ENCODE measurements at places on chromosomes 16 and 17.

- no peaks in the 10 kb centered on the region for H3K36me3 ChIP-seq
- H3K4me1 ChIP-seq, result no peaks in the 10 kb centered on the region
These were observed 10.0 kb upstream of the MYCBPAP start for GRCh38 chr17:50498021-50498874.

GRCh38 chr17:35747540-35748017 is 5.5 kb downstream of the GAS2L2 start:
- DNase-seq, result peak; percentile 81
- no peak overlapping the region for H3K27ac ChIP-seq
- no peaks in the 10 kb centered on the region for H3K36me3 ChIP-seq
- H3K27me3 ChIP-seq, result peaks cover 26% of the 10 kb centered on the region
- H3K4me1 ChIP-seq, result peaks cover 11% of the 10 kb centered on the region

DNA sequence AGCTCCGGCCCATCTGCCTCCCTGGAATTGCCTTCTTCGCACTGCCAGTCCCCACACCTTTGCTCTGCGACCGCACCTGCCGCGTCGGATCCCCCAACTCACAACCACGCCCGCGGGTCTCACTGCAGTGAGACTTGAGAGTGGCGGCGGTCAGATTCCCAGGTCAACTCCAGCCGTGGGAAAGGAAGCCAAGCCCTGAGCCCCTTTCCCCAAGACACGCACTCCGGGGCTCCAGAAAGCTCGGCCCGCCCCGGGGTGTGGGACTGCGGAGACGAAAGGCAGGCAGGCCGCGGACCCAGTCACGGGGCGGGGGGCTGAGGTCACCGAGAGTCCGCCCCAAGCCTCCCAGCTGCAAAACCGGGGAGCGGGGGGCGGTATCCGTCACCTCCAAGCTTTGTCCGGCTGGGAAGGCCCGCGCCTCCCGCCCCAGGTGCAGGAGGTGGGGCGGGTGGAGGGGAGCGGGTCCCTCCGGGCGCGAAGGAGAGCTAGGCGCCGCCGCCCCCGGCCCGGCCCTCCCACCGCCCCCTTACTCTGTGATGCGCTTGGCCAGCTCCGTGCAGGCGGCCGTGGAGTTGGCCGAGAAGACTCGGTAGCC is 615 bp downstream of the PRPSAP1 start:
- H3K4me3 ChIP-seq, result peak overlapping the region; percentile 97
- DNase-seq, result no peak

GRCh38 chr17:1484676-1485422 is 7.6 kb downstream of the MYO1C start:
- peak overlapping the region; percentile 30 for H3K4me3 ChIP-seq
- peaks cover 12% of the 10 kb centered on the region for H3K27me3 ChIP-seq
- H3K4me1 ChIP-seq, result peaks cover 33% of the 10 kb centered on the region

DNA sequence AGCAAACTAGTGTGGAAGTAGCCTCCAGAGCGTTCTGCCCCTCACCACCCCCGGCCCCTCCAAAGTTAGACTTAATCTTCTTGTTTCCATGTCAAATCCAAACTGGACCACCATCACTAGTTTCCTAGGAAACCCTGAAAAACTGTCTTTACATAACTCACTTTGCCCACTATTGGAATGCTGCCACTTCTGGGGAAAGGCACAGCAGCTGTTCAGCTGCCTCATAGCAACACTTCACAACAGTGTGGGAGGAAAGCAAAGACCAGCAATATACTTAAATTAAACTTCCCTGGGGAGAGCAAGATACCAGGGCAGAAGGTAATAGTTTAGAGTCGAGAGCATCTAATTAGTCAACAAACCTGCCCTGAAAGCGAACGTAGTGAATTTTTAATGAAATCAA is 452.2 kb downstream of the KCNJ2 start:
- H3K36me3 ChIP-seq, result no peaks in the 10 kb centered on the region
- H3K27ac ChIP-seq, result no peak overlapping the region
- no peaks in the 10 kb centered on the region for H3K4me1 ChIP-seq
- H3K27me3 ChIP-seq, result no peaks in the 10 kb centered on the region
- no peak for DNase-seq

- no peak for DNase-seq
- no peak overlapping the region for H3K4me3 ChIP-seq
- H3K36me3 ChIP-seq, result no peaks in the 10 kb centered on the region
- H3K27me3 ChIP-seq, result no peaks in the 10 kb centered on the region
These were observed 58.7 kb downstream of the TANC2 start for GRCh38 chr17:63024716-63025115.

DNA sequence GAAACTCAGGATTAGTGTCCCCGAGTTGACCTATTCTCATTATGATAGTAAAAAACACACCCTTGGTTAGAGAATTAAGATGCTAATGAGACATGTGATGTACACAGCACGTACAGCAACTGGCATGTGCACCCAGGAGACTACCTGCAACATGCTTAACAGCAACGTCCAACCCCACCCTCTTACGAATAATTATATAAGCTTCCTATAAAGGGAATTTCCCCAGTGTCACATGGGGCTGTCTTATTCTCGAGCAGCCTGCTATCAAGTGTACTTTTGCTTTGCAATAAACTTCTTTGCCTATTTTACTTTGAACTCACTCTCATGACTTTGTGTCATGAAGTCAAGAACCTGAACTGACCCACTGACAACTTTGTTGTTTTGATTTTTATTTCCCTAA is 62.4 kb upstream of the PMFBP1 start:
- no peaks in the 10 kb centered on the region for H3K27me3 ChIP-seq
- H3K36me3 ChIP-seq, result no peaks in the 10 kb centered on the region
- H3K4me1 ChIP-seq, result no peaks in the 10 kb centered on the region

DNA sequence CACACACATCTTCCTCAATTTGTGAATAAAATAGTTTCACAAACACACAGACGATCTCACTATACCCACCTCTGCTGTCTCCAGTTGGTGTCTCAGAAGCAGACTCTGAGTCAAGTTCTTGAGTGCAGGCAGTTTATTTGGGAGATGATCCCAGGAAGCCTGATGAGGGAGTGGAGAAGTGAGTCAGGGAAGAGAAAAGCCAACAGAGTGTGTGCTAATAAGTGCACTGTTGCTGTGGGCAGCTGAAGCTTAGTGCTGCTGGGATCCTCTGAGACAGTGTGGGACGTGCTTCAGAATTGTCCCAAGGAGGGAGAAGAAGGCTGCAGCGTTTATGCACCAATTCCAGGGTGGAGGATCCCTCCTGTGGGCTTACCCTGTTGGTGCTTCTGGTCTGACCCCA is 423.2 kb upstream of the C16orf82 start:
- H3K4me1 ChIP-seq, result no peaks in the 10 kb centered on the region
- H3K36me3 ChIP-seq, result no peaks in the 10 kb centered on the region
- no peak overlapping the region for H3K4me3 ChIP-seq

- no peak overlapping the region for H3K27ac ChIP-seq
- no peaks in the 10 kb centered on the region for H3K4me1 ChIP-seq
- no peaks in the 10 kb centered on the region for H3K27me3 ChIP-seq
These were observed 78.3 kb downstream of the TANGO6 start for GRCh38 chr16:68921637-68922036.

GRCh38 chr16:65185241-65185778 is 63.4 kb upstream of the CDH11 start:
- no peak overlapping the region for H3K4me3 ChIP-seq
- H3K4me1 ChIP-seq, result no peaks in the 10 kb centered on the region
- no peaks in the 10 kb centered on the region for H3K27me3 ChIP-seq
- no peak overlapping the region for H3K27ac ChIP-seq
- H3K36me3 ChIP-seq, result no peaks in the 10 kb centered on the region
- DNase-seq, result no peak

- H3K27me3 ChIP-seq, result no peaks in the 10 kb centered on the region
- no peak for DNase-seq
- no peaks in the 10 kb centered on the region for H3K4me1 ChIP-seq
- no peak overlapping the region for H3K4me3 ChIP-seq
These were observed 19.0 kb downstream of the EEF2K start for GRCh38 chr16:22225060-22225459.

DNA sequence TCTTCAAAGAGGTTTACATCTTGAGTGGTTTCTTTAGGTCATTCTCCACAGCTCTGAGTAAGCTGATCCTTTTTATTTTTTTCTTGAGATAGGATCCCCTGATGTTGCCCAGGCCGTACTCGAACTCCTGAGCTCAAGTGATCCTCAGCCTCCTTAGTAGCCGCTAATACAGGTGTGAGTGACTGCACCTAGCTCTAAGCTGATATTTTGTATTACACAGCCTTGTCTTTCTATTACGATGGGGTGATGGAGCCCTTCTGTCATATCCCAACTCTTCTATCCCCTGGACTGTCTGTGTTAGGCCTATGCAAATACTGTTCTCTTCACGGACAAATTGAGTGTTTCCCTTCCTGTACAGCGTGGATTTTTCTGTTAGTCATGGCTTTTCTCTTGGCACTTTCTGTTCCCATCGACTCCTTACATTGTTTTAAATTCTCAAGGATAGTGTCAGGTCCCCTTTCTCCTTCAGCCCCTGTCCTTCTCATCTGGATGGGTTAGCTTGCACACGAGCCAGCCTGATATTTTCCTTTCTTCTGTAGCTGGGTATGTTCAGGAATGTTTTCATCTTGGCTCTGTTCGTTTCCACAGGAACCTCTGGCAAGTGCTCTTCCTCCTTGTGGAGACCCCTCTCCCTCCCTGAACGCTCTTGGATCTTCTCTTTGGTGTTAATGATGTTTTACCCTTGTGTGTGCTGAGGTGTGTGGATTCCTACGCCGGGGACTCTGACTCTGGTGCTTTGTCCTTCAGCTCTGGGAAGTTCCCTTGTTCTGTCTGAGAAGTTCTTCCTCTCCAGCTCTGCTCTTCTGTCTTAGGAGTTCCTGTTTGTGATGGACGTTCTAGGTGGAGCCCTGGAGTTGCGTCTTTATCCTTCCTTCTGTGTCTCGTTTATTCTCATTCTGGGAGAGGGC is 2.3 kb downstream of the BANP start:
- H3K4me1 ChIP-seq, result peaks cover 49% of the 10 kb centered on the region
- DNase-seq, result no peak
- peak overlapping the region; percentile 19 for H3K27ac ChIP-seq
- no peaks in the 10 kb centered on the region for H3K27me3 ChIP-seq
- no peak overlapping the region for H3K4me3 ChIP-seq

DNA sequence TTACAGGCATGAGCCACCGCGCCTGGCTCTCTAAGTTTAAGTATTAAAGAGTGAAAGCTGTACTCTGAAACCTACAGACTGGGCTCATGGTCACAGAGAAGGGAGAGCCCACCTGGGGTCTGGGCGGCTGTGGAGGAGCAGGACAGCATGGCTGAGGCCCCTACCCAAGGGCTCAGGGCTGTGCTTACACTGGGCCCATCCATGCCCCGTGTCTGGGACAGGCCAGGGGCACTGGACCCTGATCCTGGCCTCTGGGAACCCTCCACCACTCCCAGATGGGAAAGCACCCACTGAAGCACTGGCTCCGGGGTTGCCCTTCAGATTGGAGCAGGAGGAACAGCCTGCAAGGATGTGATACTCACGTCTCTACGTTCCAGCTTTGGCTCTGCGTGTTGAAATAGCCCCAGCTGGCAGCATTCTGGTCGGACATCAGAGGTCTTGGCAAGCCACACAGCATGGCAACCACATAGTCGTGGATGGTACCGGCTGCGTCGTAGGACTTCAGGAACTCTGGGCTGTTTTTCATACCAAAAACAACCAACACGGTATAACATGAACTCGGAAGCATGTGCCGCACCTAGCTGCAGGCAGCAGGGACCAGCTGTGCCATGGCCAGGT is 13.0 kb downstream of the SHPK start:
- H3K27me3 ChIP-seq, result no peaks in the 10 kb centered on the region
- no peak overlapping the region for H3K4me3 ChIP-seq
- no peak overlapping the region for H3K27ac ChIP-seq
- H3K36me3 ChIP-seq, result peaks cover 60% of the 10 kb centered on the region

DNA sequence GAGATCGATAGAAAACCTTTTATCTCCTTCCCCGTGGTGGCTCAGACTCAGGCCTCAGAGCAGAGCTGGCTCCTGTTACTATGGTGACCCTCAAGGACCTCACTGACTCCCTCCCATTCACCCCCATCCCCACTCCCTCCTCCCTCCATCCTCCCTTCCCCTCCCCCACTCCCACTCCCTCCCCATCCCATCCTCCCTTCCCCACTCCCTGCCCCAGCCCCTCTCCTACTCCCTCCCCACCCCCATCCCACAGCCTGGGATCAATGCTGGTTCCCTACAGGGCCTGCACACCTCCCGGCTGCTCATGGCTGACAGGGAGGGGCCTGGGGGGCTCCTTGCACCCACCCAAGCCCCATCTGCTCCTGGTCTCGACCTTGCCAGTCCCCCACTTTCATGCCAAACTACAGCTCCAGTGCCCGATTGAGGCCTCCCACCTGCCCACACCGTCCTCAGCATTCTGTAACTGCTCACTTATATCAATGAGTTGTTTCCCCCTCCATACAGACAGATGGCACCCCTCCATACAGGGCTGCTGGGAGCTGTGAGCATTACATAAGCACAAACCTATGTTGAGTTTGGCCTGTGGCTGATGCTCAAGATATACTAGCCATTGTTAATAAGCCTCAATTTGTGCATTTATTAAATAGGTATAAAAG is 11.6 kb upstream of the RAI1 start:
- DNase-seq, result no peak
- H3K27ac ChIP-seq, result no peak overlapping the region
- peaks cover 4% of the 10 kb centered on the region for H3K27me3 ChIP-seq
- no peak overlapping the region for H3K4me3 ChIP-seq

DNA sequence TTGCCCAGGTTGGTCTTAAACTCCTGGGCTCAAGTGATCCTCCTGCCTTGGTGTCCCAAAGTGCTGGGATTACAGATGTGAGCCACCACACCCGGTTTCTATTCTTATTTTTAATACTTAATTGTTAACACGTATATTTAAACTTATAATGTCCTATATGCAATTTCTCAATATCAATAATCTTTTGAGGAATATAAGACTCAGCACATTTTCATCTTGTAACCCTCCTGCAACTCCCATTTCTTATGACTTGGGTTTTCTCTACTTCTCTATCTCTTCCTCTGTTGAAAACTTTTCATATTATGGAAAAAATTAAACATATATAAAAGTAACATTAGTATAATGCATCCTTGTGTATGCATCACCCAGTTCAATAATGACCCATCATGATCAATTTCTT is 150.7 kb downstream of the PRKCB start:
- DNase-seq, result no peak
- peaks cover 4% of the 10 kb centered on the region for H3K36me3 ChIP-seq
- H3K4me3 ChIP-seq, result no peak overlapping the region

GRCh38 chr17:10513299-10514067 is 4.9 kb downstream of the MYH1 start:
- H3K36me3 ChIP-seq, result no peaks in the 10 kb centered on the region
- no peak overlapping the region for H3K4me3 ChIP-seq
- DNase-seq, result no peak
- peaks cover 10% of the 10 kb centered on the region for H3K27me3 ChIP-seq
- no peak overlapping the region for H3K27ac ChIP-seq
- no peaks in the 10 kb centered on the region for H3K4me1 ChIP-seq

DNA sequence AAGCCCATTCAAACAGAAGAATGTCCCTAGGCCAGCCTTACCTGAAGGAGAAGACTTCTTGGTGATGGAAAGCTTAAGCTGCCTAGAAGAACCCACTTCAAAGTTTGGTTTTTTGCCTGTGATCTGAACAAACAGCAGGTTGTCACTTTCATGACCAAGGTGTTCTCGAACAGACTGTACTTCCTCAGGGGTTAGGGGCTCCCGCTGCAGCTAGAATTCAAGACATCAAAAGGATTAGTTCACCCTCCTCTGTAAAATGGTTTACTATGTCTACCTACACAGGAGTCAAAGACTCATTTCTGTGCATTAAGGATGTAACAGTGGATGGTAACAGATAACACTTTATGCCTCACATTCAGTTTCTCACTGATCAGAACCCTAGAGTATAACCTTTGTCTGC is 13.2 kb downstream of the CIAPIN1 start:
- H3K27ac ChIP-seq, result no peak overlapping the region
- H3K27me3 ChIP-seq, result no peaks in the 10 kb centered on the region
- peaks cover 92% of the 10 kb centered on the region for H3K36me3 ChIP-seq
- no peak overlapping the region for H3K4me3 ChIP-seq
- no peaks in the 10 kb centered on the region for H3K4me1 ChIP-seq
- DNase-seq, result no peak

- H3K27me3 ChIP-seq, result no peaks in the 10 kb centered on the region
- no peak overlapping the region for H3K27ac ChIP-seq
- H3K36me3 ChIP-seq, result no peaks in the 10 kb centered on the region
- DNase-seq, result no peak
These were observed 55.4 kb downstream of the ABAT start for GRCh38 chr16:8729779-8730334.
